Stimulated activated CD8-positive, alpha-beta memory T cell treated with anti-CD3 and anti-CD28 coated beads, Interleukin-2, amount 100 ng/mL, for 1 hour (primary cell): ENCODE measurements at places on chromosomes 1 and 21.

DNA sequence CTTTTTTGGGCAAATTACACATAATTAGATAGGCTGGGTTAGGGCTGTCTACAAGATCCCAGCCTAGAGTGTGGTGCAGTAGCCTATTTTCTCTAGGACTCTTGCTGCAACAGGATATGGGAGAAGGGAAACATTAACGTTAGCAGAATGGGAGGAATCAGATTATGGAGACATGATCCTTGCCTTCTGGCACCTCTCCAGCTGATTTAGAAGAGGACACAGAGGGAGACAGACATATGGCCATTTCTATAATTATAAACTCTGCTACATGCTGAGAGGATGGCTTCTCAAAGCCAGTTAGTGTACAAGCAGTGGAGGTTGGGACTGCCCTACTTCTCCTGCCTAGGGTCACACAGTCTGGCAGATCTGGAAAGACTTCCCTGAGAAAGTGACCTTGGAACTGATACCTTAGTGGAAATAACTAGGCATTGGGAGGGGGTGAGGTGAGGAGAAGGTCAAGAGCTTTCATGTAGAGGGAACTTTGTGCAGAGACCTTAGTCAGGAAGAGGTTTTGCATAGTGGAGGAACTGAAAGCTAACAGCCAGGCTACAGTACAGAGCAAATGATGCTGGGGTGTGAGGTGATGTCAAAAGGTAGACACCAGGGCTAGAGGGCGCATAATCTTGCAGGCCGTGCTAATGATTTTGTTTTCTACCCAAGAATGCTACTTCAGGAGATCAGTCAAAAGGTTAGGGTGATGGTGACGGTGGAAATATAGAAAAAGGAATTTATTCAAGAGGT, 1.2 kb upstream of the CD1D start:
- no peak for DNase-seq

DNA sequence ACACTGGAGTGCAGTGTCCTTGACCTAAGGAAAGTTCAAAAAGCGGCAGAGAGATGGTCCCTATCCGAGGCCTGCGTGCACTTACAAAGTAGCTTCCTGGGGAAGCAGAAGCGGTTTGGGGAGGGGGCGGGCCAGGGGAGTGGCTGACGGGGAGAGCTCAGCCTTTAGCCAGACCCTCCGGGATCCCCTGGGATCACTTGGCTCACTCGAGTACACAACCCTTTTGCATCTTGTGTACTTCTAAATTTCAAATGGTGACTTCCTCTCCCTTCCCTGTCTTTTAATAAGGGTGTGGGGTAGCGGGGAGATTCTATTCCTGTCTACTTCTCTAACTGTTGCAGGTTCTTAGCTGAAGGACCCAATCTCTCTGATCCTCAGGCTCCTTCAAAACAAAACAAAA, 18.1 kb upstream of the SNX27 start:
- DNase-seq = no peak

DNA sequence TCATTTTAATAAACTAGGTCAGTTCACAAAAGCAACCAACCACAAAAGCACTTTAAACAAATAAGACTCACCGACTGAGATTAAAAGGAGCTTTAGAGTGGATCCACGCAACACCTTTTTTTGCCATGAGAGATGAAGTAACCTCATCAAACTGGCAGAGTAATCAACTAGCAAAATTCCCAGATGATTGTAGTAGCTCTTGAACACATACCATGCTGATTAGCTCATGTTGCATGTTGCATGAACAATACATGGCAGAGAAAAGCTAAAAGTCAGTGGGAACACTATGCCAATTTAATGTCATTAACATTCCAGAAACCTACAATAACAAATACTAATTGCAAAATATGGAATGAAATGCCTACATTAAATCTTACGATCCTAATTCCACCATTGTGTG, 4.1 kb downstream of the WARS2 start:
- no peak for DNase-seq

DNA sequence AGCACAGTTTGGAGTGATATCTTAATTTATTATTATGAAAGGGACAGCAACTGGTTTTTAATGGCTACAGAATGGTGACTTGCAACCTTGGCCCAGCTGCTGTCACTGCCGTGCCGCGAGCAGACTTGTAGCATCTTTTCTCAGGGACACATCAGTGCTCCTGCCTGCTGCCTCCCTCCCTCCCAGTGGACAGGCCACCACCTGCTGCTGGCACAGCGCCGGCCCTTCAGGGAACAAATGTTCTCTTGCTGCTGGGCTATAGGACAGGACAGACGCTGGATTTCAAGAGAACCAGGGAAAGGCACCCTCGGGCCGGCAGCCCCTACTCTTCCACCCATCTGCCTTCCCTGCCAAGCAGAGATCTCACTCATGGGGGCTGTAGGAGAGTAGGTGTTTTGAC, 413.8 kb upstream of the NFIA start:
- DNase-seq = no peak

GRCh38 chr1:206001476-206001888, 1.7 kb downstream of the RAB7B start:
- no peak for DNase-seq

GRCh38 chr1:9844756-9845155, 21.0 kb upstream of the CLSTN1 start:
- no peak for DNase-seq

DNA sequence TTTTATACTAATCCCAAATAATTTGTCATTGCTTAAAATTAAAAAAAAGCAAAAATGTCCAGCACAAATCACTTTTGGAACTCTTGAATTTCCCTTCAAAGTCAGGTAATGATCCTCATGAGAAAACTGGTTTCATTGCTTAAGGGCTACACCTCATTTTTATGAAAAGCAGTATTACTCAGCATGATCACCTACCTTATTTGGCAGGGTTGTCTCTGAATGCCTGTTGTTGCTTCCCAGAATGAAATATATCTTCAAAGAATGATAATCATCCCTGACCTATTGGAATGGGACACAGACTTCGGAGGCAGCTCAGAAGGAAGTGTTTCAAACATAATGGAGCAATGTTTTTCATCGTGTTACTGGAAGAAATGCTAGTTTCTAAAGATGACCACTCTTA, 29.7 kb downstream of the C1orf21 start:
- DNase-seq = no peak

DNA sequence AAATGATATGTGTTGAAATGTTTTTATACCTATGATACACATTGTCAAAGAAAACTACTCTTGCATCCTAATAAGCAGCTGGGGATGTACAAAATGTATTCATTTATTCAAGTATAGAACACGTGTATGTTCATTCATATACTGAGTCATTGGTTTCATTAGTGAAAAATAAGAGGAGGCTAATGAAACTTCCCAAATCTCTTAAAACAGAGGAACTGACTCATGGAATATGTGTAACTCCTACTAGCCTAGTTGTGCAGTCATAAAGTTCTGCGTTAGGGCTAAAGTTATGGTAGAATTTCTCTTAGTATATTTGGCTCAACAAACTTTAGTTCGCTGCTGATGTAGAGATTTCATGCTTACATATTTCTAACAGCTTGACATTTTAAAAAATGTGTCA, 441.6 kb downstream of the NCAM2 start:
- DNase-seq = no peak

GRCh38 chr1:2439369-2439768, 27.0 kb upstream of the PEX10 start:
- no peak for DNase-seq

- DNase-seq = no peak
Observed at GRCh38 chr1:179888071-179888470, 6.0 kb downstream of the TOR1AIP1 start.

DNA sequence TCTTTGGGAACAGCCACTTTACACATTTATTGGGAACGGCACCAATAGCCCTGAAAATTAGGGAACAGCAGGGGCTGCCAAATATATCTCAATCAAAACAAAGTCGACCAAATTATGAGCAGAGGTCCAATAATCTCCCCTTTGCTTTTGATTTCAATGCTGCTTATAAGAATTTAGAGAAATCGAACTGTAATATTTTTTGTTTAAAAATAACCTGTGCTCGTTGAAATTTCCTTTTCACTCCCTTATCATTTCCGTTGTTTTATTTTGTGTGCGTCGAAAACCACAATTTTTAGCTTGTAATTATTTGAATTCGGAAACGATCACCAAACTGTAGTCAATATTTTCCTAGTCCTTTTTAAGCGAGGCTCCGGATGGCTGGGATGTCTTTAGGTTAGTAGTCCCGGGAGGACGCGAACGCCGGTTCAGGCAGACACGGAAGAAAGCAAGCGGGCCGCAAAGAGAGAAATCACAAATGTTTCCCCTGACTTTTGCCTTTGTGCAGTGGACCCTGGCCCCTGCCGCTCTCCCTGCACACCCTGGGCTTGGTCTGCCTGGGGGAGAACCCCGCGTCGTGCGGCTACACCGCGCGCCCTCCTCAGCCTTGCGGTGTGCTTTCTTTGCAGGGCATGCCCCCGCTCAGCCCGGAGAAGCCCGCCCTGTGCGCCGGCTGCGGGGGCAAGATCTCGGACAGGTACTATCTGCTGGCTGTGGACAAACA, 2.3 kb downstream of the LHX9 start:
- DNase-seq = no peak

DNA sequence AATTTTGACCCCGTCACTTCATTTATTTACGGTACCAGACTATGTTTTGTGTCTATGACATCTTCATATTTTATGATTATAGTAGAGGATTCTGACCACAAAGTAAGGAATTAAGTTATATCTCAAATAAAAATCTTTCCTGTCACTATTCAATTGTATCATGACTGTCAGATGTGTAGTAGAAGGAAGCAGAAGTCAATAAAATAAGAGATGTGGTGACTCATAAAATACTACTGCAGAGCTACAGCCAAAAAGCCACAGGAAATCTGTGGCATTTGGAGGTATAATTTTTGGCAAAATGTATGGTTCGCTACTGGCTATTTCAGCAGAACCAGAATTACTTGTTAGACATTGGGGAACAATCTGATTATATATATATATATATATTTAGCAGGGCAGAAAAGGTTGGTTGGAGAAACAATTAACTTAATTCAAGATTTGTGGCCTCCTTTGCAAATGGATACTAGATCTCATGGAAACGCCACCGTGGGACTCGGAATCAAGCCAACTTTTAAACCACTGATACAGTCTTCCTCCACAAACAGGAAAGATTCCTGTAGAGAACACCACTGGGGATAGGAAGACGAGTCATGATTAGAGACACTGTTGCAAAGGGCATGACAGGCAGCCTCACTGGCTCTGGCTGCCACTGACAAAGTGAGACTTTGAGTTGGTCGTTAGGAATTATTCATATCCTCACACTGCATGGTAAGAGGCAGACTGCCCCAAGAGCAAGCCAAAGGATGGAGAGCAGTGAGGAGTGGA, 5.1 kb downstream of the FCRL2 start:
- no peak for DNase-seq

DNA sequence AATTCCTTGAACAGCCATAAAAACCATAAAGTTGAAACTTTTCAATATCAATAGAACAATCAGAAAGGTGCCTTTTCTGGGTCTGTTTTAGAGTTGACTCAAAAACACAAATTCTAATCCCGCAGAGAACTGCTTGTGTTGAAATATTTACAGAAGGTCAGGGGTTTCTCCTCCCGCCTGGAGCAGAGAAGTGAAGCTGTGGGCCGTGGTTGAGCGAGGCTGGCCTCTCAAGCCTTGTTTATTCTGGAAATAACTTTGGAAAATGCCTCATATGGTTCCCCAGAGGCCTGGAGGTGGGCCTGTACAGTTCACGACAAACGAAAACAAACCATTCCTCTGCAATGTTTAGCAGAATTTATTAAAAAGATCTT, 90.8 kb upstream of the ERRFI1 start:
- no peak for DNase-seq

DNA sequence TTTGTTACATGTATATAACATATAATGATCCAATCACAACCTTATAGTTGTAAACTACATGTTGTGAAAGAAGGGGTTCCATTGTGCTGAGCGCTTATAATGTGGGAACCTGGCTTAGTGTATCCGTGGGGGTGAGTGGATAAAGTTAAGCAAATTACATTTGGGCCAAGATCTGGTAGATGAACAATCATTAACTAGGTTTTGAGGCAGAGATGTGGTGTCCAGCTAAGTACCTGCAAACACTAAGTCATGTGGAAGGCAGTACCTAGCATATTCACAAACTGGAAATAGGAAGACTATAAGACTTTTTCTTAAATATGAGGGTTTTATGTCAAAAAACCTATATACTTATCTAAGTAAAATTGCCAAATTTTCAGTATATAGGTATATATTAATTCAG, 167.2 kb upstream of the PDE4B start:
- no peak for DNase-seq

- no peak for DNase-seq
Observed at GRCh38 chr1:14340002-14340785, 258.3 kb upstream of the KAZN start.

DNA sequence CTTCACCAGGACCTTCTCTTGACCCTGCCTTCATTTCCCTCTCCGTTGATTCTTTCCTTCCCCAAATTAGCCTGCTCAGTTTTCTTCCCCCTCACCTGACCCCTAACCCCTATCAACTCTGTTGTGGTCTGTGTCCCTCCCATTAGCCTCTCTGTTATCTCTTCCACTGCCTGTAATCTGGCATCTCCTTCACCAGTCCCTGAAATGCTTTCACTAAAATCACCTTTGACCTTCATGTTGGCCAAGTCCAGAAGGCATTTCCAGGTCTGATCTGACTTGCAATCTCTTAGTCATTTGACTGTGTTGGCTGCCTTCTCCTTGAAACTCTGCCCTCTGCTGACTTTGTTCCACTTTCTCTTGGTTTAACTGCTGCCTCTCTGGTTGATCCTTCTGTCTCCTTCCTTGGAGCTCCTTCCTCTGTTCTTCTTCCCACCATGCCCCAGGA, 28.2 kb downstream of the ATP8B2 start:
- no peak for DNase-seq

- DNase-seq = no peak
Observed at GRCh38 chr1:51512120-51512519, 6.9 kb downstream of the EPS15 start.

GRCh38 chr1:34763142-34763781, 3.7 kb downstream of the GJB4 start:
- DNase-seq = no peak

- no peak for DNase-seq
Observed at GRCh38 chr1:23118957-23119792, 49.5 kb downstream of the LUZP1 start.

DNA sequence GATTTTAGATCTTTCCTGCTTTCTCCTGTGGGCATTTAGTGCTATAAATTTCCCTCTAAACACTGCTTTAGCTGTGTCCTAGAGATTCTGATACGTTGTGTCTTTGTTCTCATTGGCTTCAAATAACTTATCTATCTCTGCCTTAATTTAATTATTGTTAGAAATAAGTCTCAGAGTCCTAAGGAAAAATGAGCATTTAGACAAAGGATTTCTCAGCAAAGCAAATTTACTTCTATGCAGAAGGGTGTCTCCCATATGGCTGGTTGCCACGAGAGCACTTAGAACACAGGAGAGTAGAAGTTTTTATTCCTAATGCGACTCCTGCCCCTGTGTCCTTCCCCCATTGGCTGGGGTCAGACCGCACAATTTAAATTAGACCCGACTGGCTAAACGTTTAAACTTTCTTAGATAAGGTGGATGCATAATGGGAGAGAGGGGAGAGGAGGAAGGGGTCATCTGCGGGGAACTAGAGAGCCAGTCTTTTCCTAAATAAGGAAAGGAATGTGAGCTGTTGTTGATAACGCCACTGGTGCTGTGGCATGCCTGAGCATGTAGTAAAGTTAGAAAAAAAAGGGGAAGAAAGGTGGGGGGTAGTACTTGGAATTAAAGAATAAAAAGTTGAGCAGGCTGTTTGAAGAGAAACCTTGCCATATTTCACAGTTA, 170.2 kb downstream of the DYRK1A start:
- no peak for DNase-seq

- no peak for DNase-seq
Observed at GRCh38 chr1:56194701-56195300, 384.6 kb downstream of the PLPP3 start.

GRCh38 chr1:22476566-22476965, 24.9 kb downstream of the ZBTB40 start:
- DNase-seq = no peak

GRCh38 chr1:40627987-40628902, 37.2 kb downstream of the RIMS3 start:
- DNase-seq = no peak
